Activated CD8-positive, alpha-beta T cell treated with anti-CD3 and anti-CD28 coated beads for 36 hours (primary cell): ENCODE measurements at places on chromosomes 16 and 17. TPM values are rescaled to one million over a fixed set of nuclear protein-coding genes. Genes with fewer than 3 reads are reported as not detected.

Gene HID1
- 1.7 TPM for total RNA-seq

Gene TMEM106A
- 9.2 TPM for total RNA-seq

Gene ITGB4
- total RNA-seq, result 0.69 TPM

Gene KRT14
- total RNA-seq, result not detected

Gene SNAI3
- total RNA-seq, result 5.3 TPM

Gene IL21R
- 97.2 TPM for total RNA-seq

Gene CTRB1
- not detected for total RNA-seq

Gene ORMDL3
- total RNA-seq, result 78.8 TPM

Gene EPOP
- 31.8 TPM for total RNA-seq

Gene CPNE7
- 8.5 TPM for total RNA-seq

Gene CD300LG
- total RNA-seq, result not detected

Gene TEX14
- 0.31 TPM for total RNA-seq

Gene SPATA22
- total RNA-seq, result not detected

Gene CASKIN2
- 2.5 TPM for total RNA-seq

Gene PRDM7
- total RNA-seq, result not detected

Gene SEZ6
- not detected for total RNA-seq

Gene HEATR9
- total RNA-seq, result 0.38 TPM

Gene CACNG3
- not detected for total RNA-seq

Gene AP2B1
- 161 TPM for total RNA-seq

Gene MT1M
- not detected for total RNA-seq

Gene SLC43A2
- 5.6 TPM for total RNA-seq

Gene KRTAP3-3
- not detected for total RNA-seq

Gene KRTAP1-5
- total RNA-seq, result not detected

Gene CACNG5
- not detected for total RNA-seq
